T-helper 17 cell (primary cell): ENCODE measurements at places on chromosomes 7 and 10.

- DNase-seq = no peak
Measured at GRCh38 chr7:6286486-6286885, 14.1 kb upstream of the CYTH3 start.

- no peak for DNase-seq
Measured at GRCh38 chr10:13117841-13118783, 18.1 kb downstream of the OPTN start.

- DNase-seq = no peak
Measured at GRCh38 chr10:113236998-113237397, 287.0 kb downstream of the TCF7L2 start.

- no peak for DNase-seq
Measured at GRCh38 chr7:98668255-98668654, 51.2 kb downstream of the NPTX2 start.

- DNase-seq = no peak
Measured at GRCh38 chr10:84946904-84947303, 618.5 kb downstream of the CCSER2 start.
